Mucosa of gallbladder (tissue), 1 donor: ENCODE measurements at places on chromosomes 6 and 20. TPM values are rescaled to one million over a fixed set of nuclear protein-coding genes. Genes with fewer than 3 reads are reported as not detected.

GRCh38 chr20:1310506-1311190, 18.3 kb downstream of the SDCBP2 start:
- DNase-seq = no peak

DNA sequence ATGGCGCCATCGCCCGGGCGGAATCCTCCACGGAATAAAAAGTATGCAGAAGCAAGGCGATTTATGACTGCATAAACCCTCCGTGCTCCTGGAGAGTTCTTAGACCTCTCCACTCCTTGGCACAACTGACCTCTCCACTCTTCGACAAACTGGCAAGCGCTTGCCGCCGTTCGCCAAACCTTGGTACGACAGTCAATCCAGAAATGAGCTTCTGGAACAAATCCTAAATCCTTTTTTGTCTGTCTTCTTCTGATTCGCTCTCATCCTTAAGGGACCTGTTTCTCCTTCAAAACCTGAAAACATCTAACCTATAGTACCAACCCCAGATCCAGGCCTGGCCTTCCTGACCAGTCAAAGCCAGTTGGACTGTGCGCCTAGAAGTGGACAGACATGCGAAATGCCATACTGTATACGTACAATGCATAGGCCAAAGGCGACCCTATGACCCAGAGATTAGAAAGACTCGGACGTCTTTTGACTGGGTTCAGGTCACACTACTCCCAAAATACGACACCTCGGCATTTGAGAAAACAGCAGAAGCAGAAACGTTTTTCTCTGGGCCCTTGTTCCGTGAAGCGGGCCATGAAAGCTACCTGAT, 59.4 kb downstream of the TRIM27 start:
- no peak for DNase-seq

DNA sequence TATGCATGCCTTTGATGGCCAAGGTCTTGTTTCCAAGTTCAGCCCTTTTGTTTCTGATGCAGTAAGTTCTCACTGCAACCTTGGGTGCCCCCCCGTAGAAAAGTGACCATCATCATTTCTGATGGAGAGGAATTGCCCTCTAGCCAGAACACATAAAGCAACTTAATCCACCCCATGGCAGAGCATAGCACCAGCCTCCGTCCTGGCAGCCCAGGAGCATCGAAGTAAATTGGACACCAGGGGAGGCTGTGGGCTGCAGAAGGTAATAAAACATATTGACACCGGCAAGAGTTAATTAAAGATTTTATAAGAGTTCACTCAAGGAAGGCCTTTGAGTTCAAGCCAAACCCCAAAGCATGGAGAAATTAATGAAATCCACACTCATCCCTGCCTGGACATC, 39.2 kb upstream of the CST7 start:
- no peak for DNase-seq

DNA sequence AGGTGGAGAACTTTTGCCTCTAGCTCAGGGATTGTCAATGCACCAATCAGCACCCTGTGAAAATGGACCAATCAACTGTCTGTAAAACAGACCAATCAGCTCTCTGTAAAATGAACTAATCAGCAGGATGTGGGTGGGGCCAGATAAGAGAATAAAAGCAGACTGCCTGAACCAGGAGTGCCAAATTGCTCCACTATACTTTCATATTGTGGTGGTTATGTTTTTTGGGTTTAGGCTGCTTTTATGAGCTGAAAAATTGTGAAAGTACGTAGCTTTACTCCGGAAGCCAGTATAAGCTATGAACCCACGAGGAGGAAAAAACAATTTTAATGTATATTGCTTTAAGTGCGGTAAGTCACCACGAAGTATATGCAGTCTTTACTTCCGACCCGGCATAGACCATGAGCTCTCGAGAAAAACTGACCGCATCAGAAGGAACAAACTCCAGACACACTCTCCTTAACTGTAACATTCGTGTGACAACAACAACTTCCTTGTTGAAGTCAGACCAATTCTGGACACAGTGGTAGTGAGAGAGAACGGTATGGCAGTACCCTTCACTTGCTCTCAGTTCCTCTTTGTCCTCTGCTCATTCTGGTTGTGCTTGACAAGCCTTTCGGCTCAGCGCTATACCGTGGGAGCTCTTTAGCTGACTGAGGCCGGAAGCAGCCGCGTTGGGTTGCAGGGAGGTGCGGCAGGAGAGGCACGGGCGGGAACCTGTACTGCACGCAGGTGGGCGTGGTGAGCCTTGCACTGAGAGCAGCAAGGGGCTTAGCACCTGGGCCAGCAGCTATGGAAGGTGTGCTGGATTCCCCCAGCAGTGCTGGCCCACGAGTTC, 81.9 kb upstream of the E2F3 start:
- peak; percentile 30 for DNase-seq

CLDN20 gene
- 0.23 TPM for total RNA-seq

KCNG1 gene
- 9.9 TPM for total RNA-seq

OVOL2 gene
- 11.1 TPM for total RNA-seq

PAK5 gene
- total RNA-seq = 12.5 TPM

BANF2 gene
- not detected for total RNA-seq
